ENCODE measurements at places on chromosomes 3 and 15. TPM values are rescaled to one million over a fixed set of nuclear protein-coding genes. Genes with fewer than 3 reads are reported as not detected.

Gene BFSP2
- total RNA-seq, result not detected

Gene CELF6
- 0.42 TPM for total RNA-seq

Gene TMEM212
- not detected for total RNA-seq

Gene STRIT1
- total RNA-seq, result not detected

Gene LRRC34
- total RNA-seq, result 3.5 TPM

Gene MINDY4B
- not detected for total RNA-seq

Gene LOXL1
- 1.4 TPM for total RNA-seq
